Activated CD4-positive, CD25-positive, alpha-beta regulatory T cell (primary cell): ENCODE measurements at places on chromosomes 3 and 15.

- DNase-seq = no peak
Measured at GRCh38 chr3:105835606-105836005, 33.2 kb downstream of the CBLB start.

GRCh38 chr3:30354972-30355371 is 251.4 kb upstream of the TGFBR2 start:
- DNase-seq = no peak

DNA sequence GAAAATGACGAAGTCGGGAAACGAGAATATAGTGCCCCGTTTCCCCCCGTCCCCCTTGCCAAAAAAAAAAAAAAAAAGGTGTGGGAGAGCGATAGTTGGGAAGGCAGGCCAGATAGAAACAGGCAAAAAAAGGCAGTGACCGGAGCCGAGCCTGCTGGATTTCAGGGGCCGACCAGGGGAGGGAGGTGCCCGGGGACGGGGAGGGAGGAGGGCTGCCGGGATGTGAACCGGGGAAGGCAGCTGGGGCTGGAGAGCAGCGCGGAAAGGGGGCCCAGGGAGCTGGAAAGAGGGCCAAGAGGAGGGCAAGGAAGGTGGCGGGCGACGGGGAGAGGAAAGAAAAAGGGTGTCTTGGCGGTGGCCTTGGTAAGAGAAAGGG is 837 bp downstream of the LRRN1 start:
- DNase-seq = no peak

DNA sequence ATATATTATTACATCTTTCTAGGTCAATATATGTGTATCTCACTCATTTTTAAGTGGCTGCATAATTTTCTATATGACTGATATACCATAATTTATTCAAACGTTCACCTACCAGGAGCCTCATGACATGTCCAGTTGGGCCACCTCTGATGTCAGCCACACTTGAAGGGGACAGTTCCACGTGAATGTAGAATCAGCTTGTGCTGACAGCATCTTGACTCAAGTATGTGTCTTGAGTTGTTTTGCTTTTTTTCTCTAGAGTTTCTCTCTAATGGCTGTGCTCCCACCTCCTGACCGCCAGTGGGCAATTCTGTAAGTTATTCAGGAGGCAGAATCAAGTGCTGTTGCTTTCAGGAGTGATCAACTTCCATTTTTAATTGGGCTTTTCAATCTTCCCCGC is 237.9 kb downstream of the NFKBIZ start:
- DNase-seq = no peak

GRCh38 chr3:122301063-122301462 is 24.0 kb upstream of the CSTA start:
- DNase-seq = no peak

GRCh38 chr3:23739536-23739935 is 66.2 kb upstream of the UBE2E1 start:
- DNase-seq = no peak

GRCh38 chr15:34359416-34359815 is 7.6 kb downstream of the LPCAT4 start:
- DNase-seq = no peak

DNA sequence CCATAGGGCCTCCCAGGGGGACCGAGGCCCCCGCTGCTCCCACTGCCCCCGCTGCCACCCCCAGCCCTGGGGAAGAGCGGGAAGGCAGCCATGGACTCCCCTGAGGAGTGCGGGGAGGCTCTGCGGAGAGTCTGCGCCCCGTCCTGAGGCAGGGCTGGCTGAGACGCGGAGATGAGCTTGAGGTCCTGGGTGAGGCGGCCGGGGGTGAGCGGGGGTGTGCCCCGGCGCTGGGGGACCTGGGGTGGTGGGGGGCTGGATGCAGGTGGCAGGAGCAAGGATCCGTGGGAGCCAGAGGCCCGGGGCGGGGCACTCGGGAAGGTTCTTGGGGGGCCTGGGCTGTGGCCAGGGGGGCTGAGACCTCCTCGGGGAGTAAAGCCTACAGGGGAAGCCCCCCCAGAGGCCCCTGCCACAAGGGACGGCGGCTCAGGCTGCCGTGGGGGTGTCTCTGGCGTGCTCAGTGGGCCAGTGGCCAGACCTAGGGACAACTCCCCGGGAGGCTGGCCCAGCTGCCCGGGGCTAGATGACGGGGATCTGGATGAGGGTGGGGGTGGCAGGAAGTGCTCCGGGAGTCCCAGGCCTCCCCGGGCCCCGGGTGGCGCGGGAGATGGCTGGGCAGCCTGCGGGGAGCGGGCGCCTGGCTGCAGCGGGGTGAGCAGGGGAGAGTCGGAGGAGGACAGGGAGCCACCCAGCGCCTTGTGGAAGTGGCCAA is 45.9 kb downstream of the HCN4 start:
- DNase-seq = no peak

GRCh38 chr15:62476163-62476562 is 311.1 kb upstream of the C2CD4B start:
- DNase-seq = no peak

DNA sequence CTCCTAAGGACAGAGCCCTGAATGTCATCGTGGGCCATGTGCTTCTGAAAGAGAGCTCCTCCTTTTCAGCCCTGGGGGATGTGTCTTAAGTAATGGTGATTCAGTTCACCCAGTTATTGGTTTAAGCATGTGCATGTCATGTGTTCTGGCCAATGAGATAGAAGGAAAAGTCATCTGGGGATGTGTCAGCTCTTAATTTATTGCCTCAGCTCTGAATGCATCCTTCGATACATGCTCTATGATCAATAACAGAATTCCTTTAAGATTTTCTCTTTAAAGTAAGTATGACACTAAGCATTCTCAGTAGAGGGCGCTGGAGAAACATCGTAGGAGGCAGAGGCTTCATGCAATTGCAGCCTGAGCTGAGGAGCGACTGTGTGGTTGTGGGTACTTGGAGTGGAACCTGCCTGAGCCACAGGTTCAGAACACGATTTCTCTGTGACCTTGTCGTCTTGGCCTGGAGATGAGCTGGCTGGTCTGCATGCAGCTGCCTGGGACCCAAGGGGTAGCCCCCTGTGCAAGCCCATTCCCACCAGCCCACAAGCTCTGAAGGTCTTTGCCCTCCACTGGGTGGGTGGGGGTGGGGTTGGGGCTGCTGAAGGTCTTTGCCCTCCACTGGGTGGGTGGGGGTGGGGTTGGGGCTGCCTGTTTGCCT is 69.5 kb downstream of the C3orf38 start:
- DNase-seq = no peak

DNA sequence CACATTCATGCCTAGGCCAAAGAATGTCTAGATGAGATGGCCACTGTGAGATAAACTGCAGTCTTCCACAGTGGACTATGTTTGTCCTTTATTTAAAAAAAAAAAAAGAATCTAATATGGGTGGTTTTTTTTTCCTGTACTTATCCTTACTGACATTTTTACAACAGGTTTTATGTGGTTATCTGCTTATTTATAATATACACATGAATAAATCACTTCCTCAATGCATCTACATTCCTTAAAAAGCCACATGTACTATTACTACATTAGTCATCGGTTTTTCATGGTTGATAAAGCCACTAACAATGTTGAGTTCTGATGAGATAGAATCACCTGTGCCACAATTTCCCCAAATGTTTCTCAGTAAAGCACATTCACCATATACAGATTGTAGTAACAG is 341.3 kb upstream of the THBS1 start:
- no peak for DNase-seq

- no peak for DNase-seq
Measured at GRCh38 chr3:123333401-123333800, 115.5 kb downstream of the ADCY5 start.

GRCh38 chr3:134646086-134646485 is 4.7 kb downstream of the KY start:
- no peak for DNase-seq

- no peak for DNase-seq
Measured at GRCh38 chr3:46080969-46081345, 53.7 kb upstream of the XCR1 start.

DNA sequence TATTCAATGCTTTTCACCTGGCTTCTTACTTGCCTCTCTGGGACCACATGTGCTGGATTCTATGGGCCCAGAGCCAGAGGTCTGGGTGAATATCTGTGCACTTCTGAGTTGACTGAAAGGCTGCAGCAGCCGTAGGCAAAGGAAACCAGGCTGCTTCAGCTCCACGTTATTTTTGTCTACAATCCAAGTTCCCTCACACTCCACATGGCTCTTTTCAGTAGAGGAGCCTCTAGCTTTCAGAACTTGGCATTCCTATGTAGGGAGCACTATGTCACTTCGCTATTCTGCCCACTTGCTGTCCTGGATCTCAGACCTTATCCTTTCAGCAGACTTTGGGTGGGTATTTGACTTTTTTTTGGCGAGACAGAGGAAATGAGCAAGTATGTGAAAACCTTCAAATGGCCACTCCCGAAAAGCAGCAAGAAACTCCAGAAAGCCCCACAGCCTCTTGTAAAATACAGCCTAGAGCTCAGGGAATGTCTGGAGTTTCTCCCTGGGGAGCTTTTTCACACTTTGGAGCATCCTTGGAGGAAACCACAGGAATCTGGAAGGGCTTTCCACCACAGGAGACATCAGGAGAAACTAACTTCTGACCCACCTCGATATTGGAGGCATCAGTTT is 80.9 kb downstream of the DUT start:
- no peak for DNase-seq

GRCh38 chr3:107414325-107414964 is 37.2 kb downstream of the CCDC54 start:
- DNase-seq = no peak

GRCh38 chr3:30964612-30965011 is 70.2 kb upstream of the GADL1 start:
- DNase-seq = no peak

GRCh38 chr15:57861034-57861638 is 154.6 kb downstream of the POLR2M start:
- no peak for DNase-seq

GRCh38 chr15:73034221-73034620 is 18.0 kb upstream of the NEO1 start:
- no peak for DNase-seq

- no peak for DNase-seq
Measured at GRCh38 chr3:46089237-46090011, 62.1 kb upstream of the XCR1 start.

DNA sequence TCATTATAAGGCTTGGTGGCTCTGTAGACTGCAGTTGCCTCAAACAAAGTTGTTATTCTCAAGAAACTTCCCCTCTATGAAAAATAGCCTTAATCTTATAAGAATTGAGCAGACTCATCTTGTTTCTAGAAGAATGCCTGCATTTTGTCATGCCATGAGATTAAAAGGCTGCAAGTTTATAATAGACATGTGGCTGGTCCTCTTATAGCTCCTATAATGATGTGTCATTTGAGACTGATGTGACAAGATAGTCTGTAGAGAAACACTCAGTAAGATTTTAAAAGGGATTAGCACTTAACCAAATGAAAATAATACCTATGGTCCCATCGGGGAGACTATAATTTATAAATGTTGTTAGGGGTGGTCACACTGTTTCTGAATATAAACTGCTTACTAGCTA is 312.5 kb downstream of the OXSM start:
- DNase-seq = no peak

DNA sequence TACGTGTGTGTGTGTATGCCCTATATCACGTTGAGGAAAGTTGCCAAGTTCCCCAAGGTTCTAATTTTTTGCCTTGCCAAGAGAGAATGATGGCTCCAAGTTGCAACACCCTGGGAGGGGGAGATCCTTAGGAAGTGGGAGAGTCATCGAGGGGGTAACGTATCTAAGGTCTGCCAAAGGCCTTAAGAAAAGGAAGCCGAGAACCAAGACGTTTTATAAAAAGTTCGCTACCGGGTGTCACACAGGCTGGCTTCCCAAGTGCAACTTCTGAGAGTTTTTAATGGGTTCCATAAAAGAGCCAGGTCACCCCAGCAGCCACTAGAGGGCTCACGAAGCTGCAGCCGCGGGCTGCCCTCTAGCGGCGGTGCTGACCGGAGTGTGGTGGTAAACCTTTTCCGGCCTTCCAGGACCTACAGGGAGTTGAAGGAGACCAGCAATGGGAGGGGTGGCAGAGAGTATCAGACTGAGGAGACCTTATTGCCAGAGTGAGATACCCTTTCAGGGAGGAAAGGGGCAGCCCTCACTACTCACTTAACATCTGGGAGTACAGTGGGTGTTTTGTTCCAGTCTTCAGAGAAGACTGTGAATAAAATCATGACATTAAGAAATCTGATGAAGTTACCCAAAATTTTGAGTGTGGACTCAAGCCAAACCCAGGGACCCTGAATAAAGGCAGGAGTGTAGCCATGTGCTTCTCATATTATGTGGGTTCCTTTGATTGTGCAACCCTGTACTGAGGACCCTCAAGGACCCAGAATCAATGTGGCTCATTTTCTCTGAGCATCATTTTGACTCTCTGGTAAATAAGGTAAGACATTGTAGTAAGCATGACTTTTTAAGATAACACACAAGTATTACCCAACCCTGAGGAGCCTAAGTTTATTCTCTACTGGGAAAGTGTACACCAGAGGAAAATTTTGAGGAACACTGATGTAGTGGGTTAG is 2.5 kb upstream of the RFX7 start:
- DNase-seq = peak; percentile 77

GRCh38 chr3:167106456-167106855 is 273.6 kb downstream of the ZBBX start:
- no peak for DNase-seq

DNA sequence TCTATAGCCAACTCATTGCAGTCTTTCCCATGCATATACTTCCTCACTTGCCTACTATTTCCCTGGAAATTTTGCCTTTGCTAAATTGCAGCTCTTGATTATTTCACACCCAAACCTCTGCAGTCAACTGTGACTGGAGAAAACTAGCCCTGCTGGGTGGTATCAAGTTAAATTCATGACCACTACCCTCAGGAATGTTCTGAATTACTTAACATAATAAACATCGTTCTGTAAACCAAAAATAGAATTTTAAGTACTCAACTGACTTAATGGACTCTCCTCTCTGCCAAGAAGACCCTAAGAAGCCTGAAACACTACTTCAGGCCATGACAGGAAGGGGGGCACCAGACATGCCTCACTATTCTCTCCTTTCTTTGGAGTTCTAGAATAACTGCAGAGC is 1278.0 kb upstream of the GBE1 start:
- no peak for DNase-seq

- DNase-seq = no peak
Measured at GRCh38 chr3:117856354-117856753, 1146.8 kb downstream of the TUSC7 start.

GRCh38 chr3:27633224-27633545 is 88.9 kb downstream of the EOMES start:
- DNase-seq = no peak

- DNase-seq = no peak
Measured at GRCh38 chr3:189272500-189273119, 100.8 kb downstream of the TPRG1 start.

GRCh38 chr3:11559816-11560633 is 83.7 kb downstream of the VGLL4 start:
- DNase-seq = no peak

GRCh38 chr15:42775416-42775815 is 38.5 kb upstream of the CDAN1 start:
- no peak for DNase-seq
